ENCODE measurements at places on chromosomes 12 and 14. TPM values are rescaled to one million over a fixed set of nuclear protein-coding genes. Genes with fewer than 3 reads are reported as not detected.

GCN1 gene
- 50.7 TPM for polyA plus RNA-seq

DACT1 gene
- 29.2 TPM for polyA plus RNA-seq

TAS2R9 gene
- polyA plus RNA-seq = not detected

MFAP5 gene
- polyA plus RNA-seq = 13.5 TPM

ZFHX2 gene
- 7.8 TPM for polyA plus RNA-seq

IFNG-AS1 gene
- polyA plus RNA-seq = not detected

PTPN6 gene
- 20.1 TPM for polyA plus RNA-seq

RASSF9 gene
- 13.8 TPM for polyA plus RNA-seq
